Fibroblast of the aortic adventitia (primary cell): ENCODE measurements at places on chromosomes 2 and 18. TPM values are rescaled to one million over a fixed set of nuclear protein-coding genes. Genes with fewer than 3 reads are reported as not detected.

GRCh38 chr18:35514283-35514682 is 16.5 kb upstream of the INO80C start:
- DNase-seq, result no peak

- no peak for DNase-seq
Measured at GRCh38 chr2:233964581-233964980, 47.4 kb downstream of the TRPM8 start.

CKAP2L gene
- 2.7 and 26.4 TPM in 2 replicates for total RNA-seq

DNA sequence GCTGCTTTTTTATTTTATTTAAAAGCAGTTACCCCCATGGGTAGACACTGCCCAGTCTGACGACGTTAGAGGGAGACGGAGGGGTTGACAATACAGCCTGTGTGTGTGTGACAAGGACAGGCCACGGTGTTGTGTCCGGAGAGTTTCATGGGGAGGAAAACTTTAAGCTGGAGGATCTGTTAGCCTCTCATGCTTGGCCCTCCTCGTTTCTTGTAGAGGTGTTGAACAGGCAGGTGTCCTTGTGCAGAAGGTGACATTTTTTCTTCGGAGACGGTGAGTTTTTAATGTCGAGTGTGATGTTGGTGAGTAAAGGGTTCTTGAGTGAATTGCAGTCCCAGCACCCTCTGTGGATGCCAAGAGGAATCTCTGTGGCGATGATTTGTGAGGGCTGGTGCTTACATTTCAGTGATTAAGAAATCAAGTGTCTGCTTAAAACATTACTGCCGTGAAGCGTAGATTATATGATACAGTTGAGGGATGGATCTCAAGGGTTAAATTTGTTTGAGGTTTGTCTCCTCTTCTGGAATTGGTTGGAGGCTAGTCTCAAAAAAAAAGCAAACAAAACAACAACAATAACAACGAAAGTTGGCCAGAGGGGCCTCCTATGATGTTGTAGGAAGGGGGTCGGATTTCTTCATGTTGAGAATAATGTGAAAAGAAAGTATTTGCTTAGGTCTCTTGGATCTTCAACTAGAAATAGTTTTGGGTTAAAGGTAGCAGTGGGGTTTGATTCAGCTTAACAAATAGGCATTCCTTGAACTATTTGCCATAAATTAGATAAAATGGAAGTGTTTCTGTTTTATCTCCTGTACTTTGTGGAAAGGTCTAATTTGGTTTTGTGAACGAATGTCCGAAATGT is 1.6 kb downstream of the NCOA1 start:
- DNase-seq, result peak; percentile 42

DNA sequence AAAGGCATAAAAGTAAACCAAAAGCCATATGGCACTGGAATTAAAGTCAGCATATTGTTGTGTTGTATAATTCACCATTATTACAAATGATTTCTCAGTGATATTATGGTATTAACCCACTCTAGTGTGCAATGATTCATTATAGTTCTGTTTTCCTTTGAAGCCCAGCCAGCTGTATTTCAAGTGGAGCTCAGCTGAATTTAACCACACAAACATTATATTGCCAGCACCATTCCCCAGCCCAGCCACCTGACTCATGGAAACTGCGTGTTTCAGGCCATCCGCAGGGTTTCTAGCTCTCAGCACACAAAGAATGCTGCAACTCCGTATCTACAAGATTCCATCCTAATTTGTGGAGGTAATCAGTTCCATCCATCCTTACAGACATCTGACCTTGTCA is 166.8 kb upstream of the CHAC2 start:
- no peak for DNase-seq

- no peak for DNase-seq
Measured at GRCh38 chr2:34143149-34143548, 544.0 kb upstream of the FAM98A start.

DNA sequence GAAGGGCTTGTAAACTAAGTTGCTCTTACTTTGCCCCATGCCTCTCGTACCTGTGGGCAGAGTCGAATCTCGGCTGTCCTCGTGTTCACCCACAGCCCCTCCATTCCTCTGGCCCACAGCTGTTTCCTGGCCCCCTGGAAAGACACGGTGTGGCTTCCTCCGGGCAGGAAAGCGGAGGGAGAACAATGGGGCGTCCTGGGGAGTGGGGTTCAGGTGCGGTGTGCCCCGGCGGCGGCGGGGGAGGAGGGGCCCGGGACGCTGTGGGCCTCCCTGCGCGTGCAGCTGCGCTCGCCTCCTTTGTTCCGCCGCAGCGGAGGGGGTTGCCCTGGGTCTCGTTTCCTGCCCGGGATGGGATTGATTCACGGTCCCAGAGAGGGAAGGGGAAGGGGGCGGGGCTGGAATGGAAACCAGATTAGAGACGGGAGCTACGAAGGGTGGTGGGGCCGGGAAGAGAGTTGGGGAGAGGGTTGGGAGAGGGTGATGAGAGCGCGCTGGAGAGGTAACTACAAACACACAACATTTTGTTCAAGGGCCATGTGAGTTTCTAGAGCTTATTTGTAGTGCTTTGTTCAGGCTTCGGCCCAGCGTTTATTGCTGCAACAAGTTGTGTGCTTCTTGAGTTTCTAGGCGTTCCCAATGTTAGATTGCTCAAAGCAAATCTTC is 796 bp downstream of the MYO1B start:
- peak; percentile 53 for DNase-seq

HOXD1 gene
- total RNA-seq, result not detected in 2 replicates

SCN1A gene
- 0.09 and 0.16 TPM in 2 replicates for total RNA-seq

DNA sequence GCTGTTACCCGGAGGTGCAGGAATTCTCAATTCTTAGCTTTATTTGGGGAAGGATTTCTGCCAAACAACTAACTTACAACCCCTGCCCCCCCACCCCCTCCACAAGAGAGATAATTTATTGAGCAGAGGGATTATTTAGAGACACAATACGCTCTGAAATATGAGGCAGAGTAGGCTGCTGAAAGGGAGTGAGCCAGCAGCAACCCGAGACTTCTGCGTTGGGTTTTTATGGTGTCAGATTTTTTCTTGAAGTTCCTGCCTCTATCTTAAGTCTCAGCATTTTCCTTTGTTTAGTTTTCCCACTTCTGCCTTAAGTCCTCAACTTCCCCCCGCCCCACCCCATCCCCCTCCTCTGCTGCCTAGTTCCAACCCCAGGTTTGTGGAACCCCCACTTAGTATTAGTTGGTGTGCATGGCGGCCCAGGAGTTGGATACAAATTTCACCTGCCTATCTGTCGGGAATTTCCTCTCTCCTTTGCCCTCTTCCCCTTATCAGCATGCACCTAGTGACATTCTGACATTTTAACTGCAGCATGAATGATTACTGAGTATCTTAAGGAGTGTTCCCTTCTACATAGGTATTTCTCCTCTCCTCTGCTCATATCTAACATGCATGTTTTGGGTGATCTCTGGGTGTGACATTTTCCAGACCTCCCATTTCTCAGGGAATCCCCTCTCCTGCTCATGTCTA is 1635.9 kb upstream of the LRRTM1 start:
- no peak for DNase-seq

DNA sequence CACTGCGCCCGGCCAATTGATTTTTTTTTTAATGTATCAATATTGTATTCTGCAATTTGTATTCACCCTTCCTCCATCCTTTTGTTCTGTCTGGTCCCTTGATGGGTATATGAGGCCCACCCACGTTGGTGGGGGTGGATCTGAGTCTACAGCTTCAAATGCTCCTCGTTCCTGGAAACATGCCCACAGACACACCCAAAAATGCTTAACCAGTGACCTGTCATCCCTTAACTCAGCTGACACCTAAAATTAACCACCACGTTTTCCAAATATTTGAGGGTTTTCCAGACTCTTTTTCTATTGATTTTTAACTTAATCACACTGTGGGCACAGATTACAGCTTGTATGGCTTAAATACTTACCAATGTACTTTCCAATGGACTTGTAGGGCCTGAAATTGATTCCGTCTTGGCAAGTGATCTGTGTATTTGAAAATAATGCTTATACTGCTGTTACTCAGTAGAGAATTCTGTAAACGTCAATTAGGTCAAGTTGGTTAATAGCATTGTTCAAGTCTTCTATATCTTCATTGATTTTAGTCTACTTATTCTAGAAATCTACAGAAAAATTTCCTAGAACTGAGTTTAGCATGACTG is 34.4 kb upstream of the CYP27C1 start:
- DNase-seq, result peak; percentile 43

- no peak for DNase-seq
Measured at GRCh38 chr18:61528961-61529360, 195.7 kb downstream of the CDH20 start.

GRCh38 chr2:196131384-196131937 is 39.9 kb downstream of the STK17B start:
- DNase-seq, result peak; percentile 60

DNA sequence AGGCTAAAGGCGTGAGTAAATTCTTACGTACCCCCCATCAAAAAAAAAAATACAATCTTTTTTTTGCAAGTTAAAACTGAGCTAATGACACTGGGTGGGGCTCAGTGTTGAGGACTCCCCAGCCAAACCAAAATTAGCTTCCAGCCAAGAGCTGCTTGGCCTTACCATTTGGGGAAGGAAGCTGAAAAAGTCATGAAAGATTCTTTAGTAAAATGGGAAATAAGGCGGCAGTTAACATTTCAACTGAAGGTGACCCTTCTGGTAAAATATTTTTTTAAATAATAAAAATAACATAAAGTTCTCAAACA is 16.4 kb downstream of the SMAD7 start:
- peak; percentile 72 for DNase-seq

SKA1 gene
- 3.0 and 29.5 TPM in 2 replicates for total RNA-seq

DNA sequence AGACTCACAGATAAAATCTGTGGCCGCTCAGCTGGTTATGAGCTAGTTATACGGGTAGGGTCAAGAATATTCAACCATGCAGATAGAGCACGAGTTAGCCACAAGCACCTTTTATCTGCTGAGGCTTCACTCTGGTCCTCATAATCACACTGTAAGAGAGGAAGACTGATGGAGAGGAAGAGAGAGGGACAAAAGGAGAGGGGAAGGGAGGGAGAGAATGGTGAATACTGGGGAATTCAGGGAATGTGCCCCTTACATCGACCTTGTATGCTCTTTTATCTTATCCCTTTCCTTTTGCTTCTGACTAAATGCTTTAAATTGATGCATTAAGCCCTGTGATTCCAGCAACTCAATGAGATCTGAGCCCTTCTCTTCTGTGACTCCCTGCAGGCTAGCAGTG is 333.1 kb downstream of the DSEL start:
- no peak for DNase-seq

GRCh38 chr2:108889907-108890306 is 99.1 kb downstream of the EDAR start:
- DNase-seq, result no peak

MAP2 gene
- 2.1 and 26.5 TPM in 2 replicates for total RNA-seq

- peak; percentile 82 for DNase-seq
Measured at GRCh38 chr2:224816816-224817215, 100.7 kb upstream of the CCDC195 start.

DNA sequence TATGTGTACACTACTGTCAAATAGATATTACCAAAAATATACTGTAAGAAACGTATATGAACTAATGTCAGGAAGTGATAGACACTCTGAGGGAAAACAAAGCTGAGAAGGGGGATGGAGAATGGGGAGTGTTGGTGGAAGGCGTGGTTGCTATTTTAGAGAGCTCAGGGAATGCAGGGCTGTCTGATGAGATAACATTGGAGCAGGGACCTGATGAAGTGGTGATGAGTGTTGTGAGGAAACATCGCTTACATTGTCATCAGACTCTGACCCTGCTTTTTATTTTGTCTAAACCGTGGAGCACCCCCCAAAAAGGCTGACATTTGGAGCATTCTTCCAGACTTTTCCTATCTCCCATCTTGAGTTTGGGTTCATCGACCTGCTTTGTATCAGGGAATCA is 194.7 kb downstream of the LTBP1 start:
- DNase-seq, result no peak

- no peak for DNase-seq
Measured at GRCh38 chr2:212957624-212958023, 193.8 kb downstream of the IKZF2 start.

- DNase-seq, result peak; percentile 93
Measured at GRCh38 chr2:37326285-37326684, 1.7 kb upstream of the PRKD3 start.

SCG2 gene
- 0.63 and 3.4 TPM in 2 replicates for total RNA-seq

- DNase-seq, result no peak
Measured at GRCh38 chr2:39515273-39515896, 78.3 kb upstream of the MAP4K3 start.
